Chondrocyte (in vitro differentiated cells): ENCODE measurements at places on chromosomes 6 and 20. TPM values are rescaled to one million over a fixed set of nuclear protein-coding genes. Genes with fewer than 3 reads are reported as not detected.

SPTLC3 gene
- 5.0 to 11.9 TPM (median 5.8 TPM) in 3 replicates for total RNA-seq

TMEM170B gene
- total RNA-seq: 3.6 to 5.1 TPM (median 3.9 TPM) in 3 replicates

BMP6 gene
- total RNA-seq: 0.49 to 0.50 TPM in 2 of 3 replicates, not detected in the other

LPA gene
- total RNA-seq: 0.31 TPM in 1 of 3 replicates, not detected in the others

CST2 gene
- total RNA-seq: not detected in 3 replicates

HCK gene
- total RNA-seq: not detected in 3 replicates

FAM83D gene
- total RNA-seq: 1.5 to 4.8 TPM (median 4.5 TPM) in 3 replicates

RIPOR2 gene
- total RNA-seq: 0.62 to 1.9 TPM (median 0.92 TPM) in 3 replicates

GPLD1 gene
- 4.2 to 4.4 TPM (median 4.2 TPM) in 3 replicates for total RNA-seq

SLC29A1 gene
- total RNA-seq: 161 to 231 TPM (median 221 TPM) in 3 replicates

ID4 gene
- total RNA-seq: 79.9 to 139 TPM (median 136 TPM) in 3 replicates

PRELID3B gene
- 38.0 to 44.4 TPM (median 41.1 TPM) in 3 replicates for total RNA-seq

SAMD3 gene
- total RNA-seq: 0.35 to 0.77 TPM in 2 of 3 replicates, not detected in the other

CPNE5 gene
- total RNA-seq: 0.18 TPM in 1 of 3 replicates, not detected in the others

OVOL2 gene
- total RNA-seq: not detected in 3 replicates

GRM1 gene
- total RNA-seq: not detected in 3 replicates

HLA-DQA2 gene
- total RNA-seq: not detected in 3 replicates

PAK5 gene
- total RNA-seq: not detected in 3 replicates

GPX5 gene
- not detected in 3 replicates for total RNA-seq

AGER gene
- 2.6 to 4.9 TPM (median 3.6 TPM) in 3 replicates for total RNA-seq

PTPRT gene
- total RNA-seq: not detected in 3 replicates

ABHD16B gene
- not detected in 3 replicates for total RNA-seq

VAPB gene
- 48.2 to 55.3 TPM (median 53.3 TPM) in 3 replicates for total RNA-seq

METTL24 gene
- 0.62 to 0.67 TPM in 2 of 3 replicates, not detected in the other for total RNA-seq

HLA-DPA1 gene
- total RNA-seq: 0.65 to 1.3 TPM (median 1.2 TPM) in 3 replicates

PPP1R14C gene
- 1.5 to 3.4 TPM (median 3.3 TPM) in 3 replicates for total RNA-seq

CABLES2 gene
- total RNA-seq: 6.4 to 7.8 TPM (median 6.5 TPM) in 3 replicates

ADGB gene
- total RNA-seq: not detected in 3 replicates

AVP gene
- not detected in 3 replicates for total RNA-seq

OR11A1 gene
- not detected in 3 replicates for total RNA-seq

PTCHD4 gene
- total RNA-seq: 0.95 to 7.6 TPM (median 1.1 TPM) in 3 replicates

FAM217B gene
- total RNA-seq: 12.7 to 14.0 TPM (median 13.7 TPM) in 3 replicates

TRIM31 gene
- not detected in 3 replicates for total RNA-seq

EDN3 gene
- 0.55 to 0.59 TPM in 2 of 3 replicates, not detected in the other for total RNA-seq

RSPO3 gene
- total RNA-seq: 0.21 to 18.1 TPM (median 0.22 TPM) in 3 replicates

TAB2 gene
- total RNA-seq: 49.3 to 54.9 TPM (median 54.1 TPM) in 3 replicates

THEMIS gene
- total RNA-seq: not detected in 3 replicates

FAM184A gene
- total RNA-seq: 0.52 to 0.68 TPM (median 0.56 TPM) in 3 replicates

ADRM1 gene
- total RNA-seq: 83.0 to 94.7 TPM (median 87.2 TPM) in 3 replicates

SLC35B3 gene
- total RNA-seq: 29.5 to 32.8 TPM (median 30.4 TPM) in 3 replicates

CTCFL gene
- total RNA-seq: not detected in 3 replicates

TULP1 gene
- total RNA-seq: not detected in 3 replicates

FERMT1 gene
- total RNA-seq: 0.51 to 2.1 TPM (median 0.52 TPM) in 3 replicates

FAM209B gene
- total RNA-seq: not detected in 3 replicates

COL9A3 gene
- 8.6 to 11.3 TPM (median 8.9 TPM) in 3 replicates for total RNA-seq
